Choroid plexus epithelial cell (primary cell): ENCODE measurements at places on chromosomes 6 and 20.

DNA sequence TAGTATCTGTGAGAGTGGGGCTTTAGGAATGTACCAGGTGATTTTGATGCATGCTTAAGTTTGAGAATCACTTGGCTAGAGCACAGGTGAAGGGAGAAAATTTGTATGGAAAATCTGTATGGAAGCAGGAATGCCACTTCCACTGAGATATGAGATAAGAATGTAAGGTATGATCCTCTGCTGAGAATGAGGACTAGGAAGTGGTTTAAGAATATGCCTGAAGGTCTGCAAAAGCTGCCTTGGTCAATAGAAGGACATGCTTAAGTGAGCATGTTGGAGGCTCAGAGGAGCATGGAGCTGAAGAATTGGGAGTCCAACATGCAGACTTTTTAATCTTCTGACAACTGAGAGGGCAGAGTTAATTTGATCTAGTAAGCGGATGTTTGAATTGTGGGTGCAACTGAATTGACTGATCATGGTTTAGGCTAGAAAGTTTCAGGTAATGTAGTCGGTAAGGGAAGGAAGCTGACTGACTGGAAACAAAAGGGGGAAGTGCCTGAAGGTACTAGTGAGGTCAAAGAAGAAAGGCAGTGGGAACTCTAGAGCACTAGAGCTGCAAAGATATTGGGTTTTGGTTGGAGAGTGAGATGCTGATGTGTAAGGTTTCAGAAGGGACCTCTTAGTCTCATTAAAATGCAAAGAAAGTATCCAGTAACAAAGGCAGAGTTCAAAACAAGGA is 28.6 kb upstream of the NOTCH4 start:
- peak; percentile 3 for DNase-seq

DNA sequence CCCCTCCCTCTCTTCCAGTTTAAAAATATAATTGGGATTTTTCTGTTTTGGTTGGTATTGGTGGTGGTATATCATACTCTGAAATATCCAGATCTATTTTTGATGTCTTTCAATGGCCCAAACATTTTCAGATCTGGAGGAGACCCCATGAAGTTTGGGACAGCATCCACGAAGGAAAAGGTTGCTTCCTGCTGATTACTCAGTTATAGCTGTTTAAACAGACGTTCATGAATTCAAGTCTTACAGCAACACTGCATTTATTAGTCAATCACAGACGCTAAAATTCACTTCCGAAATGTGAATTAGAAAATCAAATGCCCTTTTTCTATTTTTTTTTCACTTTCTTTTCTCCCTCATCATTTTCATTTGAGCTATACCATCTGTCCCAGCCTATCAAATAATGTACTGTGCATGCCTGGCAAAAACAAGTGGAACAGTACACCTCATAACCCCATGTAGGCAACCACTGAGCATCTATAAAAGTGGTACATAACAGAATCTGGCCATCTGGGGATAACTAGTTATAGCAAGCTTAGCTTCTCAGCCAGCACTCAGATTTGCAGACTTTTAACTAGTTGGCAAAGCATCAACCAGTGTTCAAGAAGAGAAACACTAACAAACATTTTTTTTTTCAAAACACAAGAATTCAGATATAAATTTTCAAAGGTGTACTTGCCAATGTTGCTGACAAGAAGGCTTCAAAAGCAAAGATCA is 124.5 kb downstream of the HIVEP2 start:
- no peak for DNase-seq

DNA sequence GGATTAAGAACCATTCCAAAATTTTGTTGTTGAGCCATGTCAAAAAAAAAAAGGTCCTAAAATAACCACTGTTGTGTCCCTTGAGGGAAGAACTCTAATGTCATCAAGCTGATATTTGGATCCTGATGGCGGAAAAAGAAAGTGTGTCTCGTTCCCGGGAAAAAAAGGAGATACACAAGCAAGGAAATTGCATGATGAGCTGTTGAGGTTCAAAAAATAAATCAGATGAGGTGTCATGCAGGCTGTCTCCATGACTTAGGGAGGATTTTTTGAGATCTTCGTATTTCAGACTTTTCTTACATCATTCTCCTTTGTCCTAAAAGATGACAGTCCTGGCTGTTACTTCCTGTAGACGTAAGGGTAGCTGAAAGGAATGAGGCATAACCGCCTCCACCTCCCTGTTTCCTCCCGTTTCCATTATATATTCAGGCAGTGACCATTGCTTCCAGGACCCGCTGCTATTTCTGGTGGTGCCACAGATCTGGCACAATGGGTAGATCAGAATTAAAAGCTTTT is 117.3 kb upstream of the TNFAIP3 start:
- DNase-seq: no peak

DNA sequence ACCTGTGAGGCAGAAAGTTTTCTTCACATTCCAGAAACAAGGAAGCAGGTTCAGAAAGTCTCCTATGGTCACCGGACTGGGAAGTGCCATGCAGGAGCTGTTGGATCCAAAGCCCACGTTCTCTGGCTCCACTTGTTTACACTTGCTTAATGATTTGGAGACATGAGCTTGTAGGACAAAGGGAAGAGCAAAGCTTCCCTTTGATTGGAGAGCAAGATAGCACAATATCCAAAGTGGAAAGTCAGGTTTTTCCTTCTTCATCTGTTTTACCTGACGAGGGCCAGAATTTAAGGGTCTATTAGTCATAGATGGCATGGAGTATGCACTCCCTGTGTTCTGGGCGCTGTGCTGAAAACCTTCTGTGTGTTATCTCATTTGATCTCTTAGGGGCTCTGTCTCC is 81.2 kb downstream of the PDE7B start:
- no peak for DNase-seq

GRCh38 chr6:78523622-78524021 is 343.7 kb upstream of the IRAK1BP1 start:
- DNase-seq: no peak

GRCh38 chr6:52284131-52284459 is 447 bp downstream of the MCM3 start:
- peak; percentile 37 for DNase-seq

DNA sequence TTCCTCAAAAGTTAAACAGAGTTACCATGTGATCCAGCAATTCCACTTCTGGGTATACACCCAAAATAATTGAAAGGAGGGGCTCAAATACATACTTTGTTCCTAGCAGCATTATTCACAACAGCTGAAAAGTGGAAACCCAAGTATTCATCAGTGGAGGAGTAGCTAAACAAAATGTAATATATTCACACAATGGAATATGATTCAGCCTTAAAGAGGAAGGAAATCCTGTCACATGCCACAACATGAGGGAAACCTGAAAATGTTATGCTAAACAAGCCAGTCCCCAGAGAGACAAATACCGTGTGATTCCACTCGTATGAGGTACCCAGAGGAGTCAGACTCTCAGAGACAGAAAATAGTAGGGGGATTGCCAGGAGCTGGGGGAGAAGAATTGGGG is 44.5 kb downstream of the PXDC1 start:
- no peak for DNase-seq

DNA sequence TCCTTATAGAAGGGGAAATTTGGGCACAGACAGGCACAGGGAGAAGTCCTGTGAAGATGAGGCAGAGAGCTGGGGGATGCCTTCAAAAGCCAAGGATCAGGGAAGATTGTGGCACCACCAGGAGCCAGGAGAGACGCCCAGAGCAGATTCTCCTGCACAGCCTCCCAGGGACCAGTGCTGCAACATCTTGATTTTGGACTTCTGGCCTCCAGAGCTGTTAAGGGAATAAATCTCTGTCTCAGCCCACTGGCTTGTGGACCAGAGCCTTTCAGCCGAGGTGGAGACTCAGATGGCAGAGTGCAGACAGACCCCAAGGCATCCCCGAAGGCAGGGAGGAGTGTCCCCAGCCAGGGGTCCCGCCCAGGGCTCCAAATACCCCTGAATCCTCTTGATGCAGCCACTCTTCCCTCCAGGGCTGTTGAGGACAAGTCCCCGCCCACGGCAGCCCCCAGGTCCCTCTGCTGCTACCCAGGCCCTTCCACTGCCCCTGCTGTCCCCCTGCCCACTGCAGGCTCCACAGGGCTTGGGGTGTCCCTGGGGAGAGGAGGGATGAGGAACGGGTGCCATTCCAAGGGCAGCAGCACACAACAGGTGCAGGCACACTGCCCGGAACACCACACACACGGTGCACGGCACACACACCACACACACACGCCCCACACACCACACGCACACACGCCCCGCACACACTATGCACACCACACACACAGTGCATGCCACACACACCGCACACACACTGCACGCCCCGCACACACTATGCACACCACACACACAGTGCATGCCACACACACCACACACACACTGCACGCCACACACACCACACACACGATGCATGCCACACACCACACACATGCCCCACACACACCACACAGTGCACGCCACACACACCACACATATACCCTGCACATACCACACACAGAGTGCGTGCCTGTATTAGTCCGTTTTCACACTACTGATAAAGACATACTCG is 311.4 kb downstream of the TAF4 start:
- DNase-seq: no peak

DNA sequence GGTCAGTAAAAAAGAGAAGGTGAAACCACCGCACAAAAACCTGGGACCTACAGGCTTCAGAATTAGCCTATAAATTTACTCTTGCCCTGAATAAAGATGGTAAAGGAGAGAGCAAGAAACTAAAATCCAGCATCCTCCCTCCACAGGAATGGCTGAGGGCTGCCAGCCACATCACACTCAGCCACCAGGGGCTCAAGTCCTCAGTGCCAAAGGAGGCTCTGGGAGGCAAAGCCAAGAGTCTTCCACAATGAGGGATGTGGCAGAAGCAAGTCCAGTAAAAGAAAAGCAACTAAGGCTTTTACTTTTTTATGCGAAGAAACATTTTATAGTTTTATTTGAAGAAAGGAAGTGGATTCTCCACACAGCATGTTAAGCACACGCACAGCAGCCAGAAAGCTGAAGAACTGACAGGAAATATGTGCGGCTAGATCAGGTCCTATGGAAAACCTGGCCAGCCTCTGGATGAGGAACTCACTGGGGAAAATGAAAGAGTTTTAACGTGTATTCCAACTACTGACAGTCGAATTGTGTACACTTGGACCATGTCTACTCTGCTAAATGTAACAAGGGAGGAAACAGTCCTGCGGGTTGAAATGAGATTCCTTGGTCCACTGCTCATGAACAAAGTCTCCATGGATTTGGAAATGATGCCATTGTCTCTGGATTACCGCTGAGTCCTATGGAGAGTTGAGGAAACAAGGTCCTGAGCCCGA is 219.4 kb upstream of the SSTR4 start:
- DNase-seq: no peak

- DNase-seq: no peak
Observed at GRCh38 chr6:4297348-4297747, 162.0 kb upstream of the ECI2 start.

DNA sequence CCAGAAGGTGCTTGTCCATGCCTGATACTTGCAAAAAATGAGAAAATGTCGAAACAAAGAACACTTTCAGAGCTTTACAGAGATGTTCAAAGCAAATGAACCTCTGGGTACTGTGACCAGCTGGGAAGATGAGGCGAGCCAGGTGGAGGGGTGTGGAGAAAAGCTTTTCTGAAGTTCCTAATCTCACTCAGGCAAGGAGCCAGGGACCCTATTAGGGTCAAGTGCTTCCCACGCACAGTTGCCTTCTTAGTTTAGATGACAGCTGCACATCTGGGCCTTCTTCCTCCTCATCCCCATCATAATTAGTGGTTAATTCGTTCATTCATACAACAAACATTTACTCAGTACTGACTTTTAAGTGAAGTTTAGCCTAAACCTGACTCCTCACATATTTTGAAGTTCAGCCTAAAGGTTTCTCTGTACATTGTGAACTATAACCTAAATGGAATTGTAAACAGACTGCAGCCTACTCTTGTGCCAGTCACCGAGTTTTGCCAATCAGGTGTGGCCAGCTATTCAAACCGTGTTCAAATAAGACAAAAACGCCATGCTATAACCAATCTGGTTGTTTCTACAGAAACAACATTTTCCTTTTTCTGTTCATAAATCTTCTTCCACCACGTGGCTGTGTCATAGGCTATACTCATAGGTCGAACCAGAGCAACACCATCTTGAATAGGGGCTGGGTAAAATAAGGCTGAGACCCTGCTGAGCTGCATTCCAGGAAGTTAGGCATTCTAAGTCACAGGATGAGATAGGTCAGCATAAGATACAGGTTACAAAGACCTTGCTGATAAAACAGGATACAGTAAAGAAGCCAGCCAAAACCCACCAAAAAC is 19.3 kb upstream of the AHCY start:
- DNase-seq: no peak

DNA sequence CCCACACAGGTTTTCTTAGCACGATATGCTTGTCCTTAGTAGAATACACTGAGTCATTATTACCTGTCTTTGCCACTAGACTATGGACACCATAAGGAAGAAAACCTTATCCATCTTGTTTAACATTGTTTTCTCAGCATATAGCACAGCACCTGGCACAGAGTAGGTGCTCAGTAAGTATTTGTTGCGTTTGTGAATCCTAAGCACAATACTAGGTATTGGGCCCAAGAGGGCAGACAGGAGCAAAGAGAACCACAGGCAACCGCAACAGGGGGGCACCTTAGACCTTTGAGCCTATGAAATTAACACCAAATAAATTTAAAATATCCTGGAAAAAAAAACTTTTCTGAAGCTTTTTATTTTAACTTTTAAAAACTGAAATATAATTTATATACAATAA is 3.7 kb upstream of the NCOA6 start:
- DNase-seq: no peak

DNA sequence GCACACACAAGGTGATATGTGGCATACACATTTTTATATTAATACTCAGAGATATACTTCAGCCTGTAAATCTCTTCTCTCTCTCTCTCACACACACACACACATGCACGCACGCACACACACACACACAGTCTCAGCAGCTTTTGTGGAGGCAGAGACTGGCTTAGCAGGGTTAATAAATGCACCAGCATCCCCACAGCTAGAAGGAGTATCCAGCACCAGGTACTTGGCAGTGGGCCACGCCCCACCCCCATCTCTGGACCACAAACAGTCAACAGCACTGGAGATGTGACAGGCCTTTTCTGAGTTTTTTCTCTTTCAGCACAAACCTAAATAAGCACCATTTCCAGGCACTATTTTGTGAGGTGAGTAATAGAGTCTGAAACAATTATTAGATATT is 47.3 kb upstream of the LRFN2 start:
- DNase-seq: no peak

GRCh38 chr6:26086211-26086610 is 1.0 kb upstream of the HFE start:
- DNase-seq: no peak

GRCh38 chr6:130980310-130981032 is 82.6 kb downstream of the EPB41L2 start:
- no peak for DNase-seq

- DNase-seq: no peak
Observed at GRCh38 chr6:118889163-118889562, 4.8 kb upstream of the ASF1A start.

- DNase-seq: no peak
Observed at GRCh38 chr20:34180460-34181120, 60.6 kb upstream of the ASIP start.

- no peak for DNase-seq
Observed at GRCh38 chr20:16580620-16581019, 7.4 kb upstream of the KIF16B start.

DNA sequence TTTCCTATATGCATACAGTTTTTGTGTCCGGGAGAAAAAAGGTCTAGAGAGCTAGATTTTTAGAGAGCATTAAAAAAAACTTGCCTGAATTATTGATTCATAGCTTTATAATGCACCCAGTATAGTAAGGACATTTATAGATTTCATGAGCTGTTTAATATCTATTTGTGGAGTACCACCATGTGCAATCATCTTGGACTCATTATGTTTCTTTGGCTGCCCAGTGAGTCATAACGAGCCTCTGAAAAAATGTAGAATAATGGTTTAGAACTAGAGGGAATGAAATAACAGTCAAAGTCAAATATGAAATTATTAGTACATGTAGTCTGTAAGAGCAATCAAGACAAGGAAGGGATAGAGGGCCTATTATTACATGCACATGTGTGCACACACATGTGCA is 350.0 kb downstream of the CD83 start:
- no peak for DNase-seq
